NCI-H774 (cell line): ENCODE measurements at places on chromosomes 1 and 21.
A peak's percentile ranks its signal among the peaks of the same experiment; 100 is the strongest.

DNA sequence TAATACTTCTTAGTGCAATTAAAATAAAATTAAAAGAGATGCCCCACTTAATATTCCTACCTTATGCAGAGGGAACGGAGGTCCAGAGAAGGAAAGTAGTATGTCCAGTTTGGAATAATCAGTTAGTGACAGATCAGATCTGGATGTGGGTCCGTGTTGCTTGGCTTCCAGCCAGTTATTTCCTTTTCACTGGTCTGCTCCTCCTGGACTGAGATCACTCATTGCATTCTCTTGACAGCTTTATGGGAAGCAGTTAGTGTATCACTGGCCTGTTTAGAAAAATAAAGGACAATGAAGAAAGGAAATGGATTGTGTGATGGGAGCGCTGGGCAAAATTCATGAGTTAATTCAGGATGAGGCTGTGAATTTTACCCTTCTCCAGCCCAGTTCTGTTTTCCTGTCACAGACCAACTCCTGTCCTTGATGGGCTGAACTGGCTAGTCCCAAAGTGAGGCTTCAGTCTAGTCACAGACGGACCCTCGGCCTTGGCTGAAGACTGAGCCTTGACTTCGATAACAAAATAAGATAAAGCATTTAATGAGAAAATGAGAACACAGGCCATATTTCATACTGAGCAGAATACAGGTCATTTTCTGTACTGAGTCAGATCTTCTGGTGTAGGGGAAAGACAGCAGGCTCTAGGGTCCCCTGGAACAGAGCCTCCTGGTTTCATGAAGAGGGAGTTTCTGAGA, 85.2 kb upstream of the TRABD2B start:
- peak; percentile 13 for DNase-seq

DNA sequence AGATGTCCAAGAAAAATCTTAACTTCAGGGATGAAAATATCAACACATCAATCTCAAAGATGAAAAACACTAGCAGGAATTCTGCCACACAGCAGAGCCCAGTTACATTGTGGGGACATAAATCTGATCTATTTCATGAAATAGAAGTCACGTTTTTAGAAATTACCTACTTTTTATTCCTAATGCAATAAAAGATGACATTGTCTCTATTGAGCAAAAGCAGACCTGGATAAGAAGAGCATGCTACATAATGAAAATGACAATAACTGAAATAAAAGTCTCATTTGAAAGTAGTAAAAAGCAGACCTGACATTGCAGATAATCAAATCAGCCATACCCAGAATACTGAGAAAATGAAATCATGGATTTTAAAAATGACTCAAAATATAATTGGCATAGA, 156.8 kb downstream of the NTNG1 start:
- DNase-seq = no peak

DNA sequence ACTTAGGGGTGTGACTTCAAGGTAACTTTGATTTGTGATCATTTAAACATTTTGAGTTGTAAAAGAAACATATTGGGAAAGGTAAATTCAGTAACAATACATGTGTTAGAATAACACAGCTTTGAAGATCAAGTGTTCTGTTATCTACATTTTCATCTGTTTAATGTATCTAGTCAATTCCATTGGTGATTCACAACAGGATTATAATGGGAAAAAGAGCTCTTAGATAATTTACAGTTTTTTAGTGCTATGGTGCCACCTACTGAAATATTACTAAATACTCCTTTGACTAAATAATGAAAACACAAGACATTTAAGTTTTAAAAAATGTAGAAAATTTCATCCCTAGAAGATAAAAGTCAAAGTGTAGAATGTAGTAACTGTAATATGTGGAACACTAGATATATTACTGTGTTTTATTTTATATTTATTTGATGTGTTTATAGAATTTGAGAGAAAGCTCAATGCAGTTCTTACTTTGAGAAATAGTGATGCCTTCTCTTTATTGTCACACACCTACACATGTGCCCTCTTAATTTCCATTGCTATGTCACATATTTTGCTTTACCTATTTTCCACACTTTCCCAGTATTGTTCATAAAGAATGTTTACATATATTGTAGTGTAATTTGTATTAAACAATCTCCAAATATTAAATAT, 47.4 kb downstream of the PTPRC start:
- peak; percentile 41 for DNase-seq

DNA sequence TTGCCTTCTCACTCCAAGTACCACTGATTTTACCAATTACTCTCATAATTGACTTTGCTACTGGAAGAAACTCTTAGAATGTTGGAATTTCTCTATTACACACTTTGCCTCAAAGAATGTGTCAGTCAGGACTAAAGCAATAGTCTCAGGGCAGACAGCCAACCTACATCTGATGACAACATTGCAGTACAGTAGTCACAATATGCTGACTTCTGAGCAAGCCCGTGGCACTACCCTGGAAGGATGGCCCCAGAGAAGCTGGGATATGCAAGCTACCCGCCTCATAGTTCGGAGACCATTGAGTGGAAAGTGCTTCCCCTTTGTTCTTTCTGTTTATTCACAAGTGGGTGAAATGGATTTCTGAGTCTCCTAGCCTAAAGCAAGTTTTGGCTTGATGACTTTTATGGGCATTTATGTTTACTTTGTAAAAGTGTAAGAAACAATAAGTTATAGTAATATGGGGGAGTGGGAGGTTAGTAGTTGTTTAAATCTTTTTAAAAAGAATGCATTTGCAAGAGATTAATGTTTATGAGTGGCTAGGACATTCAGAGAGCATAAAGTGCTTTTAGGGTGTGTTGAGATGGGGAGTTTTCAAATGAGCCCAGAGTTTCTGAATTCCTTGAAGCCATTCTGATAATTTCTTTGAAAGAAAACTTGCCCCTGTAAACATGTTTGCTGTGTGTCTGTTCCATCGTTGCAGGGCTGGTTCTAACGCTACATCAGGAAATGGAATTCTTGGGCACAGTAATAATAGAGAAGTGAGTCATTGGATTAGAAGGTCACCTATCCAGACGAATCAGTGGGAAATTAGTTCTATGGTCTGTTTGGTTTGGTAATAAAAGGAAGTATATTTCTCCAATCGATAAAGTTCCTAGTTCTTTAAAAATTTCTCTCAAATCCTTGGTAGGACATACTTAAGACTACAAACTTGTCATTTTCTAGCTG, 63.8 kb downstream of the LMO4 start:
- no peak for DNase-seq

GRCh38 chr1:94237291-94238226, at the start of gene ARHGAP29:
Gene ARHGAP29 (minus strand): TSS chr1:94237584. CDS start chr1:94231611, 5,973 bp downstream.
- peak; percentile 91 for DNase-seq

DNA sequence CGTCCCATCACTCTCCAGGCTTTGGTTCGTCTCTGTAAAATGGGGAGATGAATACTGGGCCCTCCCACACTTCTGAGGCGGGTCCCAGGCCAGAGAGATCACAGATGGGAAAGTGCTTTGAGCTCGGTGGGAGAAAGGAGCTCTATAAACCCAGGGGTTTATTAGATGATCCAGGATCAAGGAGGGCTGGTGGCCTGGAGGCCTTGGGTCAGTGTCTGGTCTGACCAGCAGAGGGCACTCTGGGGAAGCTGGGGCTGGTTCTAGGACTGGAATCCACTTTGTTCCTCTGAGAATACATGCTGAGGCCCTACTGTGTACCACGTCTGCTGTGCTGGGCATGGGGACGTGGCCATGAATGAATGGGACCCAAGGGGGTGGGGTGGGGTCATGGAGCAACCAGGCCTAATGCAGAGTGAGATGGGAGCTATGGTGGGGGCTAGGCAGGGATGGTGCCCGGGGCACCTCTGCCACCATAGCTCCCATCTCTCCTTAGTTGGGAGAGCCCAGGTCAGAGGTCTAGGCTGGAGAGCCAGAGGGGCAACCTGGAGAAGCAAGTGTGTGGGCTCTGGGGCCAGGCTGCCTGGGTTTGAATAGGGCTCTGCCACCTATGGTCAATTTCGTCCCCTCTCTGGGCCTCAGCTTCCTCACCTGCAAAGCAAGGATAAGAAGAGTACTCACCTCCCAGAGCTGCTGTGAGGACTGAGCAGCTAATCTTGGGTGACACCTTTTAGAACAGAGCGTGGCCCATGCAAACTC, 9.0 kb upstream of the FAM131C start:
- DNase-seq = no peak

- DNase-seq = no peak
Measured at GRCh38 chr1:183926983-183927382, 110.5 kb downstream of the COLGALT2 start.

DNA sequence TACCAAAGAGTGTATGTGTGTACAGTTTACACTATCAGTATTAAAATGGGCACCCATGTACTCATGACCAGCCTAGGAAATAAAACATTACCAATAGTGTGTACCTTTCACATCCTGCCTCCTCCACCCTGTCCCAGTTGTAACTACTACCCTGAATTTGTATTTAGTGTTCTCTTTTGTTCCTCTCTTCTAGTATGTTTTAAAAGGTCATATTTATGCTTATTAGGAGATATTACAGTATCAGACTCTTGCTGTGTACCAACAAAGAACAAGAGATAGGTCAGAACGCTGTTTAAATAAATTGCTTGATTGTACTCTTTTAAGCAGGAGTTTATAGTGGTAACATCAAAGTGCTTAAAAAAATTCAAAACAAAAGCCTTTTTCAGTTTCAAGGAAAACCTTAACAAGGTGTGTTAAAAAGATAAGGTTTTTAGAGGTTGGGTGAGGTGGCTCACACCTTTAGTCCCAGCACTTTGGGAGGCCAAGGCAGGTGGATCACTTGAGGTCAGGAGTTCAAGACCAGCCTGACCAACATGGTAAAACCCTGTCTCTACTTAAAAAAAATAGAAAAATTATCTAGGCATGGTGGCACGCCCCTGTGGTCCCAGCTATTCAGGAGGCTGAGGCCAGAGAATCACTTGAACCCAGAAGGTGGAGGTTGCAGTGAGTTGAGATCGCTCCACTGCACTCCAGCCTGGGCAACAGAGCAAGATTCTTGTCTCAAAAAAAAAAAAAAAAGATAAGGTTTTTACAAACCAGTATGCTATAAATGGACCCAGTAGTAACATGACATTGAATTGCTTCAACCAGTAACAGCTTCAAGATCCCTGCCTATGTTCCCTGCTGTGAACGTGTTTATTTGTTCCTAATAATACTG, 35.9 kb downstream of the MPZL1 start:
- no peak for DNase-seq

- DNase-seq = peak; percentile 30
Measured at GRCh38 chr1:112808861-112809684, 93.9 kb upstream of the PPM1J start.

- DNase-seq = peak; percentile 63
Measured at GRCh38 chr1:85109475-85109874, 61.2 kb upstream of the MCOLN3 start.

DNA sequence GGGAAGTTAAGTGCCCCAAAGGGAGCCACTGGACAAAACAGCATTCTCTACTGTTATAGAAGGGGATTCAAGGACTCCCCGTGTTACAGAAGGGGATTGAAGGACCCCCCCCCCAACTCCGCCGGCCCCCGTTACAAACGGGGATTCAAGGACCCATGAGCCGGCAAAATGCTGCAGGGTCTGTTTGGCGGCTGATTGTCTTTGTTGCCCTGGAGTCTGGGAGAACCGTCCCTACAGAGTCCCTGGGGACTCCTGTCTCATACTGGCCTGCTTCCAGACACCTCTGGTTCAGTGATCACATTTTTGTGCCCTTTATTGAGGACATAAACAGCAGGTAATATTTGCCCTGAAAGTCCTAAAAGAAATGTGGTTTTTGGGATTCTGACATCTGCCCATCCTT, 96.4 kb downstream of the SYF2 start:
- DNase-seq = no peak

DNA sequence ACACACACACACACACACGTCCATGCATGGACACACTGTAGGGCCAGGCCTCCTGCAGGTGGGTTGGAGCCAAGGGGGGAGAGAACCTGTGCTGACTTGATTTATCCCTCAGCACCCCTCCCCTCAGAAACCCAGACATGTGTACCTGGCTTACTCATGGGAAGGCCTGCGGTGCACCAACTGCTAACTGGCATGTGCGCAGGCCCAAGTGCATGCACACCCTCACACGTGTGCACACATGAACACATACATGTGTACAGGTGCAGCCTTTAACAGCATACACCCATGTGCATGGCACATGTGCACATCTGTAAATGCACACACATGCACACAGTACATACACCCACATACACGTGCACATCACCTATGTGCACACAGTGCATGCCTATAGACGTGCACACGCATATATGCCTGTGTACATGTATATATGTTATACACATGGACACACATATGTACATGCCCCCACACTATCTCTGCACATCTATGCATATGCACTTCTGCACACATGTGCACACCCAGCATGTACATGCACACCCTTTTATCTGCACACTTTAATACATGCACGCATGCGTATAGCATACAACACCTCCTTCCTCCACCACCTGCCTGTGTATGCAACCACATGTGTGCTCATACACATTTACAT, 67.5 kb downstream of the TRIM11 start:
- DNase-seq = no peak

DNA sequence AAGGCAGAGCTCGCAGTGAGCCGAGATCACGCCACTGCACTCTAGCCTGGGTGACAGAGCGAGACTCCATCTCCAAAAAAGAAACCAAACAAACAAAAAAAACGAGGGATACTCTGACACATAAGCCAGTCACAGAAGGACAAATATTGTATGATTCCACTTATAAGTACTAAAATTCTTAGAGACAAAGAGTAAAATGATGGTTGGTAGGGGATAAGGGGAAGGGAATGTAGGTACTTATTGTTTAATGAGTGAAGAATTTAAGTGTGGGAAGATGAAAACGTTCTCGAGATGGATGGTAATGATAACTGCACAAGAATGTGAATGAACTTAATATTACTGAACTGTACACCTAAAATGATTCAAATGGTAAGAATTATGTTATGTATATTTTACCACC, 66.7 kb upstream of the GUCA2A start:
- no peak for DNase-seq

- no peak for DNase-seq
Measured at GRCh38 chr1:229129301-229130027, 141.4 kb upstream of the RAB4A start.

GRCh38 chr1:159821171-159821867, 5.4 kb upstream of the SLAMF8 start:
- DNase-seq = no peak

- no peak for DNase-seq
Measured at GRCh38 chr1:61073871-61074270, 8.5 kb upstream of the NFIA start.

DNA sequence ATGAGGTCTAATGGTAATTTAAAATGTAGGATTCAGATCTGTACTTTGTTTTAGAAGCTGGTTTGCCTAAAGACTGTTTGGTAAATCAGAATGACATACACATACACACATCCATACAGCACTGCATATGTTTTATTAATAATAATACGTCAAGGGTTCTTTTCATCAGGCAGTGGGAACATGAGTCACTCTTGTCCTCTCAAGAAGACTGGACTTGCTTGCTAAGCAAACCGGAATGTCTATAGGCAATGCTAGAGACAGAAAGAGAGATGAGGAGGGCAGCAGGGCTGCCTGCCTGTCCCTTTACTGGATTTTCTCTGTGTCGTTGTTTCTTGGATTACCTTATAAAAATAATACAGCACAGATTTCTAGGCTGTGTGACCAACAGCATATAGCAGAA, 119.1 kb upstream of the GALNT2 start:
- DNase-seq = no peak
